ENCODE measurements at places on chromosomes 4 and X.

- DNase-seq, result no peak
Measured at GRCh38 chr4:120549011-120549570, 373.4 kb downstream of the PRDM5 start.

DNA sequence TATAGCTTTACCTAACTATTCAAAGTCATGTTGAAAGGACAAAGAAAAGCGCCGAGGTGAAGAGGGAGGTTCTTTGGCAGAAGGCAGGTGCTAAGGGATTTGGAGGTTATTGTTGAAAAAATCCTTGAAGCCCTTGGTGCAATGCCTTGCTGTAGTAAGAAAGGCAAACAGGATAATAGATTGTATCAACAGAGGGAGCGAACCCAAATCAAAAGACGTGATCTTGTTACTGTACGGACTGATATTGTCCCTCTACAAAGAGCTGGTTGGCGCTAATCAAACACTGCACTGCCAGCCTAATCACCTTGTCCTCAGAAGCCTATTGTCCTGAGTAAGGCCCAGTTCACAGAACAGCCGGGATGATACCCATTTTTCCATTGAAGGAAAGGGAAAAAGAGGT, 182.9 kb downstream of the ZIC3 start:
- no peak for DNase-seq

DNA sequence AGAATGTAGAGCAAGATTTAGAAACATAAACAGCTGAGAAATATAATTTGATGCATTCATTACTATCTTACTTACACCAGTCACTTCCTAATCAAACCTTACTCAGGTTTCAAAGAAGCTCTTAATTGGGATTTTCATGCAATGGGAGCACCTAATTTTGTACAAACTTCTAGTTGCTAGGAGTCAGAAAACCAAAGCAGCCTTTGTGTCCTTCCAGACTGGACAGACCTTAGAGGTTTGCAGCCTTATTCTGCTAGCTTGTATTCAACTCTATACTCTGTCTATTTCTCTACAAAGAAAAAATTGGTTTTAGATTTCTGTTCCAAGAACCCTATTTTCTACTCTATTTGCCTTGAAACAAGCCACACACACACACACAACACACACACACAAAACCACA, 19.4 kb downstream of the GABRA2 start:
- no peak for DNase-seq

DNA sequence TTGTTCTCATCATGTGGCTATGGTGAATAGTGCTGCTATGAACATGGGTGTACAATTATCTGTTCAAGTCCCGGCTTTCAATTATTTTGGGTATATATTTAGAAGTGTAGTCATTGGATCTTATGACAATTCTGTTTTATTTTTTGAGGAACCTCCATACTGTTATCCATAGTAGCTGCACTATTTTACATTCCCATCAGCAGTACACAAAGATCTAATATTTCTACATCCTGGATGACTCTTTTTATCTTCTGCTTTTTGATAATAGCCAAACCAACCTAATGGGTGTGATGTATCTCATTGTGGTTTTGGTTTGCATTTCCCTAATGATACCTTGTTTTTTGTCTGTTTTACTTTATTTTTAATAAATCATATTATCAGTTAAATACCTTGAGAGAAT, 12.9 kb upstream of the IL13RA1 start:
- DNase-seq, result no peak

DNA sequence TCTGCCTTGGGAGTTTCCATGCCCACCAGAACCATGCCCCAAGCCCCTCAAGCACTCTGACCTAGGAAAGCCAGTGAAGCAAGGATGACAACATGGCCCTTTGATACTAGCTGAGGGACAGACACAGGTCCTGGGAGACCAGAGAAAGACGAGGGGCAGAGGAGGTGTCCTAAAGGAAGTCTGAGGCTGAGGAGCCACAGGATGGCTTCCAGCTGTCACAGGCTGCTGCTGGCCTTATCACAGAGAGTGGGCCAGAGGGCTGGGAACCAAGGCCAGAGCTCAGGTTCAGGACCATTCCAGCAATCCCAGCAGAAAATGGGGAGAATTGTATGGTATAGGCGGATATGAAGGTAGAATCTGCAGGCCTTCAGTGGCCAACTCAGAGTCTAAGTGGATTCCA, 31.7 kb upstream of the MSANTD1 start:
- DNase-seq, result no peak
